PC-9 (cell line): ENCODE measurements at places on chromosomes 16 and 17. TPM values are rescaled to one million over a fixed set of nuclear protein-coding genes. Genes with fewer than 3 reads are reported as not detected.

The ST3GAL2 gene
- 9.7 and 13.7 TPM in 2 replicates for total RNA-seq

The GAST gene
- 0.87 TPM in 1 of 2 replicates, not detected in the other for total RNA-seq

The KRT9 gene
- total RNA-seq, result 0.55 and 0.73 TPM in 2 replicates

- H3K4me1 ChIP-seq, result no peaks in the 10 kb centered on the region
- DNase-seq, result no peak
- H3K27me3 ChIP-seq, result no peaks in the 10 kb centered on the region
Observed at GRCh38 chr17:32103476-32104113, 38.7 kb upstream of the RHOT1 start.

GRCh38 chr16:21001262-21001661 is 100.7 kb downstream of the LYRM1 start:
- H3K27me3 ChIP-seq, result no peaks in the 10 kb centered on the region
- no peak overlapping the region for H3K27ac ChIP-seq
- H3K4me3 ChIP-seq, result no peak overlapping the region
- DNase-seq, result no peak
- no peaks in the 10 kb centered on the region for H3K36me3 ChIP-seq

GRCh38 chr16:14510939-14511799 is 118.9 kb downstream of the PARN start:
- peak overlapping the region; percentile 36; the same call in 1 of the 2 replicates for H3K27ac ChIP-seq
- peaks cover 19% of the 10 kb centered on the region for H3K4me1 ChIP-seq
- H3K36me3 ChIP-seq, result no peaks in the 10 kb centered on the region; the same call in 1 of the 2 replicates
- H3K27me3 ChIP-seq, result no peaks in the 10 kb centered on the region
- H3K4me3 ChIP-seq, result no peak overlapping the region

The PTGES3L gene
- total RNA-seq, result 0.70 and 1.3 TPM in 2 replicates

- H3K27ac ChIP-seq, result no peak overlapping the region
Observed at GRCh38 chr17:42843358-42843934, 934 bp upstream of the AOC2 start.

The HOXB5 gene
- total RNA-seq, result 8.3 and 12.9 TPM in 2 replicates

The ITGA3 gene
- total RNA-seq, result 291 and 327 TPM in 2 replicates

- H3K27ac ChIP-seq, result no peak overlapping the region
- no peaks in the 10 kb centered on the region for H3K27me3 ChIP-seq
- peaks cover 64% of the 10 kb centered on the region for H3K4me1 ChIP-seq
- no peak for DNase-seq
- no peaks in the 10 kb centered on the region for H3K36me3 ChIP-seq
Observed at GRCh38 chr17:76260669-76261068, 4.5 kb upstream of the UBALD2 start.

GRCh38 chr16:49821156-49821555 is 34.8 kb downstream of the ZNF423 start:
- H3K4me1 ChIP-seq, result no peaks in the 10 kb centered on the region
- no peaks in the 10 kb centered on the region for H3K36me3 ChIP-seq
- no peak overlapping the region for H3K27ac ChIP-seq
- H3K27me3 ChIP-seq, result peaks cover 84% of the 10 kb centered on the region

The HOXB3 gene
- total RNA-seq, result 17.2 and 19.1 TPM in 2 replicates

DNA sequence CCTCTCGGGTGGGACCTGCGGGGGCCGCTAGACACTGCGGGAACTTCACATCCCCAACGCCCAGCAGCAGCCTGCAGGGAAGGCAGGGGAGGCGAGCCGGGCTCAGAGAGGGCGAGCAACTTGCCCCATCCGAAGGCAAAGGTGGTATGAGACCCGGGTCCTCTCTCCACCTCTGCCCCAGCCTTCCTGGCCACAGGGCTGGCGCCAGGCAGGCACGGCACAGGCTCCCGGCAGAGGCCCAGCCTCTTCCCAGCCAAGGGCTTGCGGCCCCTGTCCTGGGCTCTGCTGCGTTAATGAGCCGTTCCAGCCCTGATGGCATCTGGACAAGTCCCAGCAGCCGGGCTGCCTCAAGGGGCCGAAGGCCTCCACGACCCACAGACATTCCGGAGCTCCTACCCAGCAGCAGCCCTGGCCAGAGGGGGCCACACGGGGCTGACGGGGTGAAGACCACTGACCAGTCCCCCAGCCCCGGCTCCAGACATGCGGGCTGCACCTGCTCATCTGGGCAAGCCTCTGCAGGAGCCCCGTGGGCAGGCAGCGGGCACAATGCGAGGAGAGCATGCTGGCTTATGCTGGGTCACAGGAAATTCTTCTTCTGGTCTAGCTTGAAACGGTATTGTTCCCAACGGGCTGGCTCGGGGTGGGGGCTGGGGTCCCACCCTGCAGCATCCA is 1.2 kb upstream of the HS3ST6 start:
- H3K4me1 ChIP-seq, result peaks cover 16% of the 10 kb centered on the region
- H3K27ac ChIP-seq, result no peak overlapping the region
- no peak for DNase-seq
- H3K36me3 ChIP-seq, result no peaks in the 10 kb centered on the region

DNA sequence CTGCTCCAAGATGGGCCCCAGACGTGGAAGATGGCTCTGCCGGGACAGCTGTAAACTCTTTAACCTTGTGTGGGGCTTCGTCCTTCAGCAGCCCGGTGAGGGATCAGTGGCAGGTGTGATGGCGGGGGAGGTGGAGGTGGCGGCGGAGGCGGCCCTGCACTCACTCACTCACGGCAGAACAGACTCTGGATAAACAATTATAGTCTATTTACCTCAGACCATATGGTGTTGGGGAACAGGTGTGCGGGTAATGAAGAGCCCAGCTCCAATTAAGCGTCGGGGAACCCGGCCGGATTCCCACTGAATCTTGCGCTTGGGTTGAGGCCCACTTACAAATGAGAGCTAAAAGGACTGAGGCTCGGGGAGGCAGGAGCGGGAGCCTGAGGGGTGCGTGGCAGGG is 104.3 kb upstream of the SDK2 start:
- DNase-seq, result no peak
- H3K4me3 ChIP-seq, result no peak overlapping the region
- no peak overlapping the region for H3K27ac ChIP-seq
- H3K27me3 ChIP-seq, result peaks cover 100% of the 10 kb centered on the region
- H3K4me1 ChIP-seq, result no peaks in the 10 kb centered on the region
